ENCODE measurements at places on chromosomes 16 and 17.

DNA sequence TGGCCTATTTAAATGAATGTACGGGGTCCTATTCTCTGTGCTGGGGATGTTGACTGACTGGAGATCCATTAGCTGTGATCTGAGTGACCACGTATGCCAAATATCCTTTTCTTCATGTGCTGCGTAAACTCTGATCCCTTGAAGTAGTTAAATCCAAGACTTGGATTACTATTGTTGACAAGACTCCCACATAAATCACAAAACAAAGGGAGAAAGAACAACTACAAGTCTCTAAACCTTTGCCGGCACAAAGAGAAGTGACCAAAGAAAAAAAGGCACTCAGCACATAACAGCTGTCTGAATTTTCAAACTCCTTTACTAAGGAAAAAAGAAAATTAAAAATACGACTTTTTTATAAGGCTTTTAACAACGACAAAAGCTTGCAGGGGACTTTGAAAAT is 559.9 kb upstream of the CDH8 start:
- DNase-seq: no peak

- DNase-seq: peak; percentile 38
Measured at GRCh38 chr16:72066747-72067146, 3.7 kb downstream of the HPR start.

- no peak for DNase-seq
Measured at GRCh38 chr16:81629034-81629802, 149.9 kb upstream of the PLCG2 start.

DNA sequence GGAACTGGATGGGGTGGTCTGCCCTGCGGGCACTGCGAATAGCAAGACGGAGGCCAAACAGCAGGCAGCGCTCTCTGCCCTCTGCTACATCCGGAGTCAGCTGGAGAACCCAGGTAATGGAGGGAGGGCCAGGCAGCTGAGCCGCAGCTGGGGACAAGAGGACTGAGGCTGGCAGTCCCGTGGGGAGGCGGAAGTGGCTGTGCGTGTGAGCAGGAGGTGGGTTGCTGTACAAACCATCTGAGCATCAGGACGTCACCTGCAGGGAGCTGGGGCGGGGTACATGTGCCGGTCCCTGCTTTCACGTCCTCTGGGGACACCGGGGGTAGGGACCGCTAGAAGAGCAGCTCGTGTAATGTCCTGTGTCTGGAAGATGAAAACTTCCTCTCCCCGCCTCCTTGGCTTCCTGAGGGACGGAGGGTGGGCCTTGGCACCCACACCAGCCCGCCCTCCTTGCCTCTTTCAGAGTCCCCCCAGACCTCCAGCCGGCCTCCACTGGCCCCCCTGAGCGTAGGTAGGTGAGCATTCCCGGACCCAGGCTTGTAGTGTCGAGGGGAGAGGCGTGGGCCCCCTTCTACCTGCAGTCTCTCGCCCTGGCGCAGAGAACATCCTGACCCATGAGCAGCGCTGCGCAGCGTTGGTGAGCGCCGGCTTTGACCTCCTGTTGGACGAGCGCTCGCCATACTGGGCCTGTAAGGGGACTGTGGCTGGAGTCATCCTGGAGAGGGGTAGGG is 3.7 kb downstream of the ADAD2 start:
- DNase-seq: no peak

DNA sequence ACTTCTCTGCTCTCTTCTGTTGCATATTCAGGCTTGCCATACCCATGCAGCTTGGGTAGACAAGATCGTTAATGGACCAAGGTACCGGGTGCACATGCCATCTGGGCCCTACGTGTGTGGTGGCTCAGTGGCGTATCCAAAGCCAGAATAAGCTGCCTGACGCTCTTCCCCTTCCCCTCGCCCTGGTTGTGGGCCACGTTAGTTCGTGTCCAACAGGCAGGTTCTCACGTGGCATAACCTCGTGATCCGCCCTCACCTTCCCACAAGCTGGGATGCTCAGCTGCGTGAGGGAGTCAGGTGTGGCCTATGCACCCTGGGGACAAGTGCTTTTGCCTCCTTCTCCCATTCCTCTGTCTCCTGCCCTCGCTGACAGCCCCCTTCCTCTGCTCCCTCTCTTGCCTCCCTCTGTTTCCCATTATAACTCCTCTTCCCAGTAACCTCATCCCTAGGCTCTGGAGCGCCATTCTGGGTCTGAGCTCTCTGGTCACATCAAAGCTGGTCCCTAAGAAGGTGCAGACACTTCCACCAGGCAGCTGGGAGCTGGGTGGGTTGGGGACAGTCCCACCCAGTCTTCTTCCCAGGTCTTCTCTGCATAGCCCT is 77.6 kb downstream of the PLD6 start:
- DNase-seq: no peak

DNA sequence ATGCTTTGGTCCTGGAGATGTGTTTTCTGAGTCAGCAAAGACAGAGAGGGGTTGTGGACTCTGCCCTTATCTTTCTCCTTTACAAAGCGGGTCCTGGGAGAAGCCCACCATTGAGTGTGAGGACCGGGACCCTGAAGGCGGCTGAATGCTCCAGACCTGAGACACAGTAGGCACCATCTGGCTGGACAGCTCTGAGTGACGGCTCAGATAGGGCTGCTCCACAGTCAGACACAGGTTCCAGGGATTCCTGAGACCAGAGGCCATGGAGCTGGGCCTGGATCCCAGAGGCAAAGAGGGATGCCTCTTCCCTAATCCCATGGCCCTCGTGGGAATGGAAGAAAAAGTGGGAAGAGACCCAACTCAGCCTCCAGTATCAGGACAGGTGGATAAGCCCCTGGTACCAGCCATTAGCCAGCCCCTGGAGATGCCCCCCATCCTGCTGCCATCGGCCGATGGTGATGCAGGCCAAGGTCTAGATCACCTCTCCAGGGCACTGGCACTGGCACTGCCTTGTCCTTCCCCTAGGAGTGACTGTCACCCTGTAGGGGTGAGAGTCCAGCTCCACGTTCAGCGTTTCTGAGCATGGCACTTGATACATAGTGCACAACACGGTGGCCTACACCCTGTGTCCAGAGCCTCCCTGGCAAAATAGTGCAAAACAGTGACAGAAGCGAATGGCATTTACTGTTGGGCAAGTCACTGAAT is 4.7 kb downstream of the MMP15 start:
- DNase-seq: no peak

GRCh38 chr16:17431012-17431411 is 39.7 kb downstream of the XYLT1 start:
- no peak for DNase-seq

GRCh38 chr17:69207151-69207550 is 21.5 kb downstream of the ABCA10 start:
- no peak for DNase-seq

- no peak for DNase-seq
Measured at GRCh38 chr16:79132701-79133100, 467.8 kb downstream of the MAF start.

DNA sequence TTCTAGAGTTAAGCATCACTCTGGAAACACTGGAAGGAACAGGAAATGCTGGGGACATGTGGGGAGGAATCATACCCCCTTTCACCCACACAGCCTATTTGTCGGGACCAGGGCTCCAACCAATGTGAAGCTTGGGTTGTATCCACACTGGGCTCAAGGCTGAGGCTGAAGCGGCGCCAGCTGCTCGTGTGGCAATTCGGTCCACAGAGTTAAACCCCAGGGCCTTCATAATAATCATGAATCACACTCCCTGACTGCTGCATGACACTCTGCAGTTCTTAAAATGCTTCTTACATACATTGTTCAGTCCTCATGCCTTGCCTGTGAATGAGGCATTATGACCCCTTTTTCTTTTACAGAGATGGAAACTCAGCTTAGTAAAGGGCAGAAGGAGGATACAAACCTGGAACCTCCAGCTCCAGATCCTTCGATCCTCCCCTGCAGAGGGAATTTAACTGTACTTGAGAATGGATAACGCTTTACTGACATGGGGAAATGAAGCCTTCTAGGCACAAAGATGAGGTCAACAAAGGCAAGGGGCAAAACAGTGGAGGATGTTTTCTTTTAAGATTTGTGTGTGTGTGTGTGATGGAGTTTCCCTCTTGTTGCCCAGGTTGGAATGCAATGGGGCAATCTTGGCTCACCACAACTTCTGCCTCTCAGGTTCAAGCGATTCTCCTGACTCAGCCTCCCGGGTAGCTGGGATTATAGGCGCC is 72.7 kb downstream of the SOX9 start:
- no peak for DNase-seq

DNA sequence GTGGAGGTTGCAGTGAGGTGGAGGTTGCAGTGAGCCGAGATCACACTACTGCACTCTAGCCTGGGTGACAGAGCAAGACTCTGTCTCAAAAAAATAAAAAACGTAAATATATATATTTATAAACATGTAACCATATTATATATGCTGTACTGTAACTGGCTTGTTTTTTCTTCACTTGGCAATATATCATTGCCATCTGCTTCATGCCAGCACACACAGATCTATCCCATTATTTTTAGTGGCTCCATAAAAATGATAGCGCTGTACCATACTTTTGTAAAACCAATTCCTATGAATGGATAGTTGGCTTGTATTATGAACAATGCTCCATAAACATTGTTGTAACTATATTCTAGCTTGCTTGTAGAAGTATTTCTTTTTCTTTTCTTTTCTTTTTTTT is 49.5 kb downstream of the GPRC5B start:
- DNase-seq: no peak

- DNase-seq: no peak
Measured at GRCh38 chr17:1067282-1067956, 70.5 kb downstream of the TIMM22 start.

DNA sequence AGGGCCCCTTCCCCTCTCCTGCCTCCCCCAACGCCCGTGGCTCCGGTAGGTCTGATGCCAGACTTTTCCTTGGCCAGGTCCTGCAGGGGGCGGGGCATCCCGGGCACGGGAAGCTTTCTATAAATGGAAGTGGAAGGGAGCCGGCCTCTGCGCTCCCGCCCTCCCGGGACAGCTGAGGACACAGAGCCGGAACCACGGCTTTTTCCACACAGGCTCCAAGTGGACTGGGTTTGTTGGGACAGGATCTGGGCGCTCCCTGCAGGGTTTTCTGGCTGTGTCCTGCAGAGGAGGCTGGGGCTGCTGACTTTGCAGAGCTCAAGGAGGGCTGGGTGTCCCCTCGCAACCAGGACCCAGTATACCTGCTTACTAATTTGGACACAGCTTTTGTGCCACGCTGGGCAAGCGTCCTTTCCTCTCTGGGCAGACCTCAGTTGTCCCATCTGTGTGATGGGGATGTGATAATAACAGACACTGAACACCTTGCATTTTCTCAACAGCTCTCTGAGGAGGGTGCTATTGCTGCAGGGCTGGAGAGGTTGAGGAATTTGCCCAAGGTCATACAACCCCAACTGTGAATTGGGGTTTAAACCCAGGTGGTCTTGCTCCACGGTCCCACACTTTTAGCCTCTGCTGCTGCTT is 1.8 kb downstream of the TNS4 start:
- DNase-seq: peak; percentile 52

GRCh38 chr17:15882777-15883176 is 62.2 kb upstream of the ADORA2B start:
- no peak for DNase-seq

DNA sequence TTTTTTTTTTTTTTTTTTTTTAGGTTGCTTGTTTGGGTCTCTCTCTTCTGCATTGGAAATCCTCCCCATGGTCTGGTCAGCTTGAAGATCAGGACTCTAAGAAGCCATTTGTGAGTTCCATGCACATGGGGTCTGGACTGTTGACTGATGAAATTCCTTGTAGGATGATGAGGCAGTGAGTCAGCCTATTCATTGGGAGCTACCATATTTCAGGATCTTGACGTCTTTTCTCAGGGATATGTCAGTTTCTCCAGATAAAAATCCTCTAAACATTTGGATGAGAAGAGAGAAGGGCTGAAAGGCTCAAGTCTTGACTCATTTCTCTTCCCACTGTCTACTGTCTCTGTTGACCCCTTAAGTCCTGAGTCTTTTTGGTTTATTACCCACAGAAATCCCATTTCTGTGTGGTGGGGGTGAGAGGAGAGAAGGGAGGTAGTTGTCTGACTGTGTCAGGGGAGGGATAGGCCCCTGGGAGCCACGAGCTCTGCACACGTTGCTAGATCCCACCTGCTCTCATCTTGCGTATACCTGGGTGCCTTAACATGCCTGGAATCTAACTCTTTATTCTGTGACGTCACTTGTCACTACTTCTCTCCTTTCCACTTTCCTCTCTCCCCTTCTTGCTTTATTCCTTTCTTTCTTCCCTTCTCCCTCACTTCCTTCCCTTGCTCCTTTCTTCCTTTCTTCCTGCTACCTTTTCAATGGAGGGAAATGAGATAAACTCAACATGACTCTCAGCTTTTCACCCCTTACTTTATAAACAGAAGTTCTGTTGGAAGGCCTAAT is 333.1 kb upstream of the XYLT1 start:
- DNase-seq: no peak

DNA sequence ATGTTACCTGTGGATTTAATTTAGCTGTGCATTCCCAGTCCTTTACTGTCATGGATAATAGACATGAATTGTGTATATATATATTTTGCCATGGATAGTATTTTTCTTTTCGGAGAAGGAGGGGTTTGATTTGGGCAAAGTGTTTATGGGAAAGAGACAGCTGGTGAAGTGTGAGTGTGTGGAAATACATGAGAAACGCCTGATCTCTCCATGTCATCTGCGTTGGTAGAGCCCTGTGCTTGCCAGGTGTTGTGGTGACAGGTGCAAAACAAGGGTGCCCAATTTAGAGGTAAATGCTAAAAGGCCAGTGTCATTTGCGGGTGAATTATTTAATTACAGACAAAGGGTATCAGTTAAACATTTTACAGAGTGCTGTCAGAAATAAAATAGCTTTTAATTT is 23.4 kb downstream of the NDEL1 start:
- no peak for DNase-seq

DNA sequence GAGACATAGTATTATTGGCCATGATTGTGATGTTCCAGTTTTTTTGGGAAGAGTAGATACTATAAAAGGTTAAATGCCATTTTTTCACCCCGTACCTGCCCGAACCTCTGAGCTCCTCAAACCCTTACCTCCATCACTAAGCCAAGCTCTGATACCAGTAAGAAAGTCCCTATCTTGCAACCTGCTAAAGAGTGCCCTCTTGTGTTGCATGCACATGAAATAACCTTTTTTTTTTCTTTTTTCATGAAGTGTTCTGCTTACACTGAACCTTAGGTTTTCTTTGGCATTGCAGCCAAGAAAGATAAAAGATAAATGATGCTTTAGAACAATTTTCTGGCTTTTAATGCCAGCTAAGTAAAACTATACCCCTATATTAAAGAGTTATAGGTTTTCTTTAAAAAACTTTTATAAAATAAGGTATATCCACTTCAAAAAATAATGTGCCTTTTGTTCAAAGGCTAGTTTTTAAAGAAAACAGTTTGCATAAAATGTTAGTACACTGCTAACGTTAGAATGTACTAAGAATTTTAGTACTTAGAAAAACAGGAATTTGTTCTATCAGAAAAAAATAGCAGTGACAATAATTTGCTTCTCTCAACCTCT is 295.3 kb upstream of the PMFBP1 start:
- peak; percentile 31 for DNase-seq

GRCh38 chr17:35175638-35176415 is 18.4 kb downstream of the SLC35G3 start:
- no peak for DNase-seq

DNA sequence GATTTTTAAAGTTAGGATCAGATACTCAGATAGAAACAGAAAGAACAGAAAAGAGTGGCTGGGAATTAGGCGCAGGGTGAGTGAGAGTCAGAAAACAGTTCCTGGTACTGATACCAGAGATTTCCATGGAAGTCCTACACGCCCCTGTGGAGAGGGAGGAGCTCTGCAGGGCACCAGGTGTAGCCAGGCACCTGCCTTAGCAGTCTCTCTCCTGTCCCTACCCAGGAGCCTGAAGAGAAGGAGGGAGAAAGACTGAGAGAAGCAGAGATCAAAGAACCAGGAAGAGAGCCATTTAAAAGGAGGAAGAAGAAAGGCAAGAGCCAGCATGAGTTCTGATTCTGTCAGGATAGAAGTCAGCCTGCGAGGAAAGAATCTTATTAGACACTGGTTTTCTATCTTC is 65.0 kb downstream of the CBLN1 start:
- DNase-seq: no peak

Measured in HEK293T (cell line).